ENCODE measurements at places on chromosomes 1 and 21.

- DNase-seq: no peak
These were observed 59.5 kb downstream of the DENND1B start for GRCh38 chr1:197715806-197716205.

GRCh38 chr1:56416495-56416894 is 162.9 kb downstream of the PLPP3 start:
- no peak for DNase-seq

- no peak for DNase-seq
These were observed 77.6 kb downstream of the XCL2 start for GRCh38 chr1:168466092-168466713.

GRCh38 chr1:174982971-174983689 is 16.6 kb upstream of the CACYBP start:
- no peak for DNase-seq

GRCh38 chr1:208709981-208710380 is 465.8 kb upstream of the PLXNA2 start:
- no peak for DNase-seq

Measured in activated gamma-delta T cell (primary cell).